ENCODE measurements at places on chromosomes 3 and 15. TPM values are rescaled to one million over a fixed set of nuclear protein-coding genes. Genes with fewer than 3 reads are reported as not detected.

The RTP1 gene
- not detected for total RNA-seq

The AP3B2 gene
- total RNA-seq = not detected

The ZNF80 gene
- not detected for total RNA-seq

The XCR1 gene
- not detected for total RNA-seq

The INKA1 gene
- total RNA-seq = 14.3 TPM

The DNAH12 gene
- total RNA-seq = not detected

The LMOD3 gene
- under 0.01 TPM for total RNA-seq

The ABHD17C gene
- total RNA-seq = 4.2 TPM

The EID1 gene
- 581 TPM for total RNA-seq

The FEM1B gene
- total RNA-seq = 36.4 TPM

The CHSY1 gene
- 44.5 TPM for total RNA-seq

The CTXND1 gene
- not detected for total RNA-seq

The VPS13C gene
- 104 TPM for total RNA-seq

The SLC9C1 gene
- total RNA-seq = not detected

The TRIM71 gene
- total RNA-seq = not detected

The PIK3CA gene
- total RNA-seq = 39.8 TPM

The RPS27L gene
- 161 TPM for total RNA-seq

The SMCO1 gene
- not detected for total RNA-seq

The SUSD5 gene
- total RNA-seq = 5.2 TPM

The MEGF11 gene
- not detected for total RNA-seq

The EFCC1 gene
- not detected for total RNA-seq

The RBM6 gene
- total RNA-seq = 50.2 TPM

The RHOV gene
- 0.15 TPM for total RNA-seq

The SOX14 gene
- total RNA-seq = not detected

The CKMT1B gene
- total RNA-seq = not detected

The PDZRN3 gene
- 0.65 TPM for total RNA-seq

Measured in epithelial cell of umbilical artery (primary cell).